T-cell (primary cell): ENCODE measurements at places on chromosomes 3 and 15.

- no peak for DNase-seq
Measured at GRCh38 chr15:66614456-66614855, 48.7 kb upstream of the LCTL start.

- no peak for DNase-seq
Measured at GRCh38 chr3:36196058-36196457, 184.2 kb upstream of the STAC start.

DNA sequence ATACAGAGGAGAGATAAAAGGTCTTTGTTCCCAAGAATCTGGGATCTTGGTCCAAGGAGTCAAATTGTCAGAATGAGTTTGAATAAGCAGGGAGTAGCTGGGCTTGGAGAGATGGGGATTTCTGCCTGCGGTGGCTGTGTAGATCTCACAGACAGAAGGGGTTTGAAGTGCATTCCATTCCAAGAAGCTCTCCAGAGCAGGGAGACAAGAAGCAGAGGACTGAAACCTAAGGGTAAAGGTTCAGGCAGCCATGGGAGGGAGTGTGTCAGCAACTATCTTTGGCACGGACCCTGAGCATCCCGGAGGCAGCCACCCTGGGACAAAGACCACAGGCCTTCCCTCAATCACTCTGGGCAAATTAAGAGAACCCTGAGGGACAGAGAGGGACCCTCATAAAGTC is 422.3 kb upstream of the WNT5A start:
- DNase-seq = no peak

DNA sequence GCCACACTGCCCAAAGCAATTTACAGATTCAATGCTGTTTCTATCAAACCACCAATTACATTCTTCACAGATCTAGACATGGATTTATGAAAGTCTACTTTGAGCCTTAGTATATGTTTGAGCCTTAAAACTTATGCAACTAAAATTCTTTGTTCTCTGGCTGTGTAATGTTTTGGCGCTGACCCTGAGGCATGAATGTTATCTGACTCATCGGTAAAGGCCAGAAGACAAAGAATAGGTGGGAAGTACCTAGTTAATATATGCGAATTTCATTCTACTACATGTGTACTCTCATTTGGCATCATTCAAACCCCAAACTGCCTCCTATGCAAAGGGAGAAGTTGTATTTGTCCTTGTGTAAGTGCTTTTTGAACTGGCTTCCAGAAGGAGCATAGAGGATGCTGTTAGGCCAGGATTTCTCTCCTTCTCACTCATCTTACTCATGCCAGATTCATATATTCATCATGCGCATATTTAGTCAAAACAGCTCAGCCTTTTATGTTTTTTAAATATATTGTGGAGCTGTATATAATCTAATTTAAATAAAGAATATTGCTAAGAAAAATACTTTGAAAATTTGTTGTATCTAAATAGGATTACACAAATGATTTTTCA is 204.2 kb downstream of the NFKBIZ start:
- no peak for DNase-seq

DNA sequence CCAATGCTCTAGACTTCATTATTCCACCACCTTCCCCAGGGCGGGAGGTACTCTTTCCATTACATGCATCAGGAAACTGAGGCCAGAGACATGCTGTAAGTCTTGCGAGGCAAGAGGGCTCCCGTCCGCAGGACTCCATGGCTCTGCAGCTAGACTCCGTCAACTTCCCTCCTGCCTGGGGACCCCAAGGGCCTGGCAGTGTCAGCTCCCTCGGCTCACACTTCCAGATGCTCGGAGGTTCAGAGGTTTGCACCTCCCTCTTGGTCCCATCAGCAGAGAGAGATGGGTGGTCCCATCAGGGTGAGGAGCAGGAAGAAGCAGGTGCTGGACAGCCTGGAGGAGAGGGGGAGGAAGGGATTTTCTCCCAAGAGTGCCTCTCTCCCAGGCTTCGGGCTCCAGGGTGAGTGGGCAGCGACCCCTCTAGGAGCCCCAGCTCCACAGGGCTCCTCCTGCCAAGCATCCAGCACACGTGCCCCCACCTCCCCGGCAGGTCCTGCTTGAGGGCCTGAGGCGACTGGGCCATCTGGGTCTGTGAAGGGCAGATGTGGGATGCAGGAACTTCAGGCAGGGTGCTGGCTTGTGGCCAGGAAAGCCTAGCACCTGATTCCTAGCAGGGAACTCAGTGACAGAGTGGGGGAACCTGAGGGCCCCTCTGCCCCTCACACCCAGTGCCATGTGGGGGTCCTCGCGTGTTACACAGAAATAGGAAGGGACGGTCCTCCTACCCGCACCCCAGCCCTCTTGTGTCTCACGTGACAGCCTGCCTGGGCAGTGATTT is 9.3 kb downstream of the PAK6 start:
- no peak for DNase-seq

DNA sequence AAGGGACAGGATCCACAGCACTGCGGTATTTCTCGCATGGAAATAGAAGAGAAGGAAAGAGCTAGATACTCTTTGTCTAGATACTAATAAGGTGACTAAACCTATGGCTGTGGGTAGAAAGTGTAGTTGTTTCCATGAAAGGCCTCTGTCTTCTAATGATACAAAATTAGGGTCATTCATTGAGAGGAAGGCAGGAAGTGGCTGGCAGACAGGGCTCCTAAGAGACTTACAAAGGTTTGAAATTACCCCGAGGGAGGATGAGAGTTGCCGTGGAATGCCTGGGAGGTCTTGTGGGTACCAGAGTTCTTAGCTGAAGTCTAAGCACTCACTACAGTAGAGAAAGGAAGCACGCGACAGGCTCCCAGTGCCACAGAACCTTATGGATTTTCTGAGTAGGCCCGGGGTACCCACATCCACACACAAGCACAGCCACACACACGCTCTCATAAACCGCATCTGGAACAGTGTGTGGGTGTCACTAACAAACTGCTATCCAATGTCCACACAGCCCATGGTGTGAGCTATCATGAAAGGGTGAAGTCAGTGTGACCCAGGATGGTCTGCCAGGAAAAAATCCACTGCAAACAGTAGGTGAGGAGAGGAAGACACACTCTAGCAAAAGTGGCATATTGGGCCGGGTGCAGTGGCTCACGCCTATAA is 221.4 kb downstream of the FAM43A start:
- DNase-seq = no peak

DNA sequence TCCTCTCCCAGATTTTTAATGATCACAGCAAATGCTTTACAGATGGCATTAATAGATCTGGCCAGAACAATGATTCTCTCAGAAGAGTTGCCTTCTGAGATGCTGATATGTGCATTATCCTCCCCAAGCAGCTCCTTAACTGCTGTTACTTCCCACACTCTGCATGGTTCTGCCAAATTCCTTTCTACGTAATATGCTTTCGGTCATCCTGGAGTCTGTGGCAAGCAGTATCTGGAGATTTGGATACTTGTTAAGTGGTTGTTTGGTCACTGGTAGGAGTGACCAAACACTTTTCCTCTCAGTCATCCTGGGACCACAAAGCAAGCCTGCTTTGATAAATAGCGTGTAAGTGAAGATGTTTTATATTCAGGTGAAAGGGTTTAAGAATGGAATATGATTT is 71.1 kb upstream of the CCNL1 start:
- DNase-seq = no peak

DNA sequence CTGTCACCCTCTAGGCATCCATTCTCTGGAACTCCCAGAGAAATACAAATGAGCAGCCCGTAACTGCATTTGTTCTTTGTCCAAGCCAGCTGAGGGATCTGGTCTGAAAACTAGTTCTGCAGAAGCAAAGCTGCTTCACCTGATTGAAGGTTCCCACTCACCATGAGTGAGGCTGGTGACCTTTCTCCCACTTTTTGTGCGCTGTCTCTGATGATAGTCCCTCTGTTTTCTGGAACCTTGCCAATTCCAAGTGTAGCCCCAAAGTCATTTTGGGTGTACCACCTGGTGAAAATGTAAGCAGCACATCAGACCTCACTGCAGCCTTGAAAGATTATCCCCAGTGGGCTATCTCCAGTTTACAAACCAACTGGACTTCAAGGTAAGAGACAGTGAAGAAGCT is 39.4 kb upstream of the BFSP2 start:
- no peak for DNase-seq

- no peak for DNase-seq
Measured at GRCh38 chr3:17394541-17395155, 347.8 kb downstream of the TBC1D5 start.

GRCh38 chr3:132843851-132844553 is 121.8 kb upstream of the NPHP3 start:
- no peak for DNase-seq

GRCh38 chr15:45113380-45113990 is 487 bp downstream of the DUOX2 start:
- DNase-seq = no peak

- no peak for DNase-seq
Measured at GRCh38 chr3:73805435-73805834, 180.7 kb upstream of the PDZRN3 start.

DNA sequence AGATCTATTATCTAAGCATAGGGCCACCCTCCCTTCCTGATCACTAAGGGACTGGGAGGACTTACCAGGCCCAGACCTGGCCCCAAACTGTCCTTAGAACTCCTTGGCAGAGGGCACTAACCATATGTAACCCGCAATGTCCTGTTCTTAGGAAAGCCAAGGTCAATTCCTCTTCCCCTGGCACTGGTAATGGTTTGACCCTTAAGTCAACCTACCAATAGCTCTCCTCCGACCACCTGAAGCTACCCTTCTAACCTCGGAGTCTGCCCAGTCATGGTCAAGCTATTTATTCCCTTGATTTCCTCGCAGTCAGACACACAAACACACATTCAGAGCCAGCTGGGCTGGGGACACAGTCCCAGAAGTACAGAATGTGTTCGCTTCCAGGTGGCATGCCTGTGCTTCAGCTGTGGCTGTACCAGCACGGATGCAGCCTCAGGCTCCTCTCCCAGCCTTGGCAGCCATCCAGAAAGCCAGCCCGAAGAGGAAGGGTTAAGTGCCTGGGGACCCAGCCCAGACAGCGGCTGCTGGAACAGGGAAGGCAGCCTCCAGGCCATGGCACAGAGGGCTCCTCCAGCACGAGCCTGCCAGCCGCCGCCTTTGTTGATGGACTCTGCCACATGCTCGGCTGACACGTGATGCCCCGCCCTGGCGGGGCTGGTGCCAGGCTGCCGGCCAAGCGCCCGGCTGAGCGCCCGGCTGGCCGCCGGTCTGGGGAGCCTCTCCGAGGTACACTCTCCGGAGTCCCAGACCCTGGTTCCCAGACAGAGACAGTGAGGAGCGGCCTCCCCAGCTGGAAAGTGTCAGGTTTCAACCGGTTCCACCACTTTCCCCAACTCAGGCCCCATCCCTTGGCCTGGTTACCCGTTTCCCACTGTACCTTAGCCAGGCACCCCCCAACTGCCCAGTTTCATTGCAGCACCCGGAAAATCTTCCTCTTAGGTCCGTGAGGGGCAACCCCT is 5.5 kb downstream of the BMF start:
- DNase-seq = no peak

DNA sequence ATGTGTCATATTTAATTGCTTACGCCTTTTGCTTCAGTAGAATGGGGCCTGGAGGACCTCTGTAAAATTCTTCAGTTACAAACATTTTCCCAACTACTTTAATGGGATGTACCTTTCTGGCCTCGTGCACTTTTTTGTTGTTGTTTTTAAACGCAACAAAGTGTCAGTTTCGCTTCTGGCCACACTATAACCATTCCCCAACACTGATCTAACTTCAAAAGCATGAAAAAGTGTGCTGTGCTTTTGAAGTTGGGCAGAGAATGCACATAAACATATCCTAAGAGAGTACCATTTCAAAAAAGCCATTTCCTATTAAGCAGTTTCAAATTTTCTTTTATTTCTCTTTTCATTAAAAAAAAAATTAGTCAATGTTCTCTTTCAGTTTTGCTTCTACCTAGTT is 435.8 kb downstream of the CNTN6 start:
- no peak for DNase-seq

GRCh38 chr15:29570948-29571791 is 251.1 kb downstream of the TJP1 start:
- no peak for DNase-seq

DNA sequence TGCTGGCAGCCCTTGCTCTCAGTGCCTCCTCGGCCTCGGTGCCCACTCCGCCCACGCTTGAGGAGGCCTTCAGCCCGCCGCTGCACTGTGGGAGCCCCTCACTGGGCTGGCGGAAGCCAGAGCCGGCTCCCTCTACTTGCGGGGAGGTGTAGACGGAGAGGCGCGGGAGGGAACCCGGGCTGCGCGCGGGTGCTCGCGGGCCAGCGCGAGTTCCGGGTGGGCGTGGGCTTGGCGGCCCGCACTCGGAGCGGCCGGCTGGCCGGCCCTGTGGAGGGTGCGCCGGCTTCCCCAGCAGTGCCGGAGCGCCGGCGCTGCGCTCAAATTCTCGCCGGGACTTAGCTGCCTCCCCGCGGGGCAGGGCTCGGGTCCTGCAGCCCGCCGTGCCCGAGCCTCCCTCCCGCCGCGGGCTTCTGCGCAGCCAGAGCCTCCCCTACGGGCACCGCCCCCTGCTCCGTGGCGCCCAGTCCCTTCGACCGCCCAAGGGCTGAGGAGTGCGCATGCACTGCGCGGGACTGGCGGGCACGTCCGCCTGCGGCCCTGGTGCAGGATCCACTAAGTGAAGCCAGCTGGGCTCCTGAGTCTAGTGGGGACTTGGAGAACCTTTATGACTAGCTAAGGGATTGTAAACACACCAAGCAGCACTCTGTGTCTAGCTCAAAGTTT is 231.5 kb downstream of the EFHB start:
- no peak for DNase-seq

GRCh38 chr3:85560088-85560785 is 601.4 kb downstream of the CADM2 start:
- DNase-seq = no peak

GRCh38 chr3:30712991-30713390 is 106.6 kb downstream of the TGFBR2 start:
- no peak for DNase-seq

- DNase-seq = no peak
Measured at GRCh38 chr3:32102289-32102688, 4.1 kb upstream of the GPD1L start.

GRCh38 chr15:65914386-65914785 is 45.1 kb downstream of the RAB11A start:
- DNase-seq = no peak

GRCh38 chr3:101989578-101990200 is 140.4 kb downstream of the NFKBIZ start:
- no peak for DNase-seq

DNA sequence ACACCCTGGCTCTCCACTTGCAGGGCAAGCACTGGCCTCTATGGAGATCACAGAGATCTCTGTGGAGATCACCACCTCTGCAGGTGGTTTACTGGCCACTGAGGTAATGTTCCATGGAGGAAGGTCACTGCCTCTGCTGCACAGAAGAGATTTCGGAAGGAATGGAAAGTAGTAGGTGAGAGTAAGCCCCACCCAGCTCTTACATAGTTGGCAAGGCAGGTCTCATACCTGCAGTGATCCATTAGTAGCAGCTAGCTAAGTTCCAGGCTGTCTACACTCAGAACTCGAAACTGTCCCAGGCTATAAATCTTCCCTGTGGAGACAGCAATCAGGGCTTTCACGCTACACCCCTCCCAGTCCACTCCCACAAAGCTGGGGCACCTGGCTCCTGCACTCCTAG is 194.3 kb upstream of the MANF start:
- DNase-seq = no peak

DNA sequence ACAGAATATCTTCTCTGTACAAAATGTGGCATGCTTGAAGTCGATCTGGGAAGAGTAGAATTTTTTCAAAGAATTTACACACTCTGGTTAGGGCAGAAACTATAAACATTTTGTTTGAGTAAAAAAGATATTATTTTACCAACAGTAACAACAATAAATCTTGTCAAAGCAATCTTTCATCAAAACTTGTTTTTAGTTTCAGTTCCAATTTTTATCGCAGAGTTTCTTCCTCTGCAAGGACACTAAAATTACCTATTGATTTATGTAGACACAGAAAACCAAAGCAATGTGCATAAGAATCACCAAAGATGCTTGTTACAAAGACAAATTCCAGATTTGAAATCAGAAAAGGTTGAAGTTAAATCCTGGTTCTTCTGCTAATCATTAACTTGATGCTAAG is 61.9 kb downstream of the CGGBP1 start:
- DNase-seq = no peak
